NCI-H1694 (cell line): ENCODE measurements at places on chromosomes 13 and 19.

GRCh38 chr13:98232456-98232855, 55.4 kb upstream of the RNF113B start:
- DNase-seq = no peak

- DNase-seq = no peak
Measured at GRCh38 chr13:46717275-46717674, 79.7 kb downstream of the ESD start.

GRCh38 chr19:28899703-28900102, 313.2 kb downstream of the UQCRFS1 start:
- no peak for DNase-seq

GRCh38 chr13:113028336-113029060, 59.5 kb downstream of the MCF2L start:
- no peak for DNase-seq

- DNase-seq = no peak
Measured at GRCh38 chr13:101415358-101416174, 742 bp downstream of the NALCN start.

DNA sequence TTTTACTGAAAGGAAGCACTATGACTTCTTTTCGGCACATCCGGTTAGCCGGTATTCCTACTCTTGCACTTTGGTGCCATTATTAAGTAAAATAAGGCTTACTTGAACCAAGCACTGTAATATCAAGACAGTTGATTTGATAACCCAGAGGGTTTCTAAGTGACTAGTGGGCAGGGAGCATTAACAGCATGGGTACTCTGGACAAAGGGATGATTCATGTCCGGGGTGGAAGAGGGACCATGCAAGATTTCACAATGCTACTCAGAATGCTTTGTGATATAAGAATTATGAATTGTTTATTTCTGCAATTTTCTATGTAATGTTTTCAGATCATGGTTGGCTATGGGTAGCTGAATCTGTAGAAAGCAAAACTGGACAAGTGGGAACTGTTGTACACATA, 282.1 kb downstream of the TDRD3 start:
- DNase-seq = no peak

GRCh38 chr13:98279473-98280175, 102.6 kb upstream of the RNF113B start:
- DNase-seq = no peak

DNA sequence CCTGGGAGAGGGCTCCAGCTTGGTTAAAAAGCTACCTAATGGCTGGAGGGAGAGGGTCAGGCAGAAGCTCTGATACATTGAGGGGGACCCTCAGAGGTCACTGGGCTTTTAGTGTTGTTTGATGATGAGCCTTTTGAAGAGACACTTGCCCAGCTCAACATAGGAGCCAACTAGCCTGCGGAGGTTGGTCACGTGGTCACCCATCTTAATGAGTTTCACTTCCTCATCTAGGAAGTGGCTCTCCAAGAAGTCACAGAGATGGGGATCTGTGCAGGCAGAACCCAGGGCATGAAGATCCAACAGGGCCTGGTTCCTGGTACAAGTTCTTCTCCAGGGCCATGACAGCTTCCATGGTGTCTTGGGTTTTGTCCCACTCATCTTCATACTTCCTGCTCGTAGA, 33.4 kb downstream of the IPO5 start:
- DNase-seq = no peak

DNA sequence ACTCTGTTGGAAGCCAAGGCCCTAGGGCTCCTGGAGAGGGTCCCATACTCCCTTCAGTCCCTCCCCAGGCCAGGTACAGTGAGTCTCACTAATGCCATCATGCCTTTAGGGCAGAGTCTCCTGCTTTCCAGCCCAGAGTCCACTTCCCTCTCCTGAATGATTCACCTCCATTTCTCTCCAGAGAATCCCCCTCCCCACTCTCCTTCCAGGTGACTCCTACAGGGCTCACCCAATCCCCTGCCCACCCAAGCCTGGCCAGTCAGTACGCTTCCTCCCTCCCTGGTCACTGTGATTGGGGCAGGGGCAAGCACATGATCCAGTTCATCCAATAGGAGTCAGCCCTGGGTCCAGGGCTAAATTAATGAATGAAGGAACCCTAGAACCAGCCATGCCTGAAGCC, 35.0 kb upstream of the PNMA8B start:
- DNase-seq = no peak

DNA sequence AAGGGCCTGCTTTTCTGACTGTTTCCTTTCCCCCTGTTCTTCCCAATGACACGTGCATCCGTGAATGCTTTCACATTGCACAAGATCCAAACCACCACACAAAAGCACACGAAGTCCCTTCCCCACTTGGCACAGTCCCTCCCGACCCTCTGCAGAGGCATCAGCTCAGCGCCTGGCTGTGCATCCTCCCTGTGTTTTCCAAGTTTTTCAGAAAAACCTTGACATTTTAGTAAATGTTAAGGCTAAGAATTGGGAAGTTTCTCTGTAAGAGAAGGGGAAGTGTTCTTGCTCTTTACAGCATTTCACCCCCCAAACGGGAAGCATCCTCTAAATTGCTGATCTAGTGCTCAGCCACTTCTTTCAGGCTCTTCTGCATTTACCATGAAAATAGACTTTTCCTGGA, 94.5 kb upstream of the TM9SF2 start:
- no peak for DNase-seq

DNA sequence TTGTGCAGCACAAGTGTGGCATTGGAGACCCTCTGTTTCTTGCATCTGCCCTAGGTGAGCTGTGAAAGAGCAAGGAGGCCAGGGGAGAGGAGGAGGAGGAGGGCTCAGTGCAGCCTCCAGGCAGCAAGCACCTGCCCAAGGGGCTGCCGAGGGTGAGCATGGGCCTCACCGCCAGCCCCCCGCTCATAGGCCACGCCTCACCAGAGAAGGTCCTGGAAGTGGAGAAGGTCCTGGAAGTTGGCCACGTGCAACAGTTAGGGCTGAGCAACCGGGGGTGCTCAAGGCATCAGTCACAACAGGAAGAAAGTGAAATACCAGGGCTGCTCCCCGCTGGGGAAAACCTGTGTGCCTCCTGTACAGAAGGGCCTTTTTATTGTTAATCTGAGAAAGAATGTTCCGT, 168.9 kb downstream of the TEX29 start:
- DNase-seq = no peak

DNA sequence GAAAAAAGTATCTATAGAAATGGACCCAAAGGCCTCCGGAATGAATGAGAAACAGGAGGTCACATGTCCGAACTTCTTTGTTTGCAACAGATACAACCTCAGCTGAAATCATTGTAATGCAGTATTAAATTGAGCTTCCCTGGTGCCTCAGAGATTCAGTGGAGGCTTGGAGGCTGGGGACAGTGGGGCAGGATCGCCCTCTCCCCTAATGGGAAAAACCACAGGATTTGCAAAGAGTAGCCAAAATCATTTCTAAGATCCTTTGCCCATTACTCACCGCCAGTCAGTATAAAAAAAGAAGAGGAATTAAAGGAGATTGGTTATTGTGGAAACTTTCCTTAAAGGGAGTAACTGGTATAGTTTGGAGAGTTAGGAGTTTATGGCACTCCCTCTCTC, 30.4 kb upstream of the IRS2 start:
- no peak for DNase-seq

DNA sequence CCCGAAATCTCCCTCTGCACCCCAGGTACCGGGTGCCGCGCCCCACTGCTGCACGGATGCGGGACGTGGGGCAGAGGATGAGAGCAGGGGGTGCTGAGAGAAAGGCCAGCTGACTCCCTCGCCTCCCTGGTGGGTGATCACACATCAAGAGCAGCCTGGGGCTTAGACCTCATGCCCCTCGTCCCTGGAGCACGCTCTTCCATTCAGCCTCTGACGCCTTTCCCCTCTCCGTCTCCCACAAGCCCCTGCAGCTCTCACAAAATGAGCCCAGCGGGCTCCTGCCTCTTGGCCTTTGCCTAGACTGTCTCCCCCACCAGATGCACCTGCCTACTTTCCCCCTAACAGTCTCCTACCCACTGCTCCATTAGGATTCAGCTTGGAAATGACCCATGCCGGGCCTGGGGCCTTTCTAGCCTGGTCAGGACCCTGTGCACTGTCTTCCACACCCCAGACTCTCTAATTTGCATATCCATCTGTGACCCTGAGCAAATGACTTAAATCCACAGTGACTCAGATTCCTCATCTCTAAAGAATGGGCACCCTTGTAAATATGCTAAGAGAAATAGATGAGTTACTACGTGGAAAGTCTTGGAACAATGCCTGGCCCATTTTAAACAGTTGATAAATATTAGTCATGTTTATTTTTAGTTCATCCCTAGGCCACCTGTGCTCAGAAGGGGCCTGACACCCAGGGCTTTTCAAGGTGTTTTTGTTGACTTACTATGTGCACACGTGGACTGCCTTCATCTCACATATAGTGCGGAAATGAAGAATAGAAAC, 582 bp upstream of the PTPRH start:
- no peak for DNase-seq

DNA sequence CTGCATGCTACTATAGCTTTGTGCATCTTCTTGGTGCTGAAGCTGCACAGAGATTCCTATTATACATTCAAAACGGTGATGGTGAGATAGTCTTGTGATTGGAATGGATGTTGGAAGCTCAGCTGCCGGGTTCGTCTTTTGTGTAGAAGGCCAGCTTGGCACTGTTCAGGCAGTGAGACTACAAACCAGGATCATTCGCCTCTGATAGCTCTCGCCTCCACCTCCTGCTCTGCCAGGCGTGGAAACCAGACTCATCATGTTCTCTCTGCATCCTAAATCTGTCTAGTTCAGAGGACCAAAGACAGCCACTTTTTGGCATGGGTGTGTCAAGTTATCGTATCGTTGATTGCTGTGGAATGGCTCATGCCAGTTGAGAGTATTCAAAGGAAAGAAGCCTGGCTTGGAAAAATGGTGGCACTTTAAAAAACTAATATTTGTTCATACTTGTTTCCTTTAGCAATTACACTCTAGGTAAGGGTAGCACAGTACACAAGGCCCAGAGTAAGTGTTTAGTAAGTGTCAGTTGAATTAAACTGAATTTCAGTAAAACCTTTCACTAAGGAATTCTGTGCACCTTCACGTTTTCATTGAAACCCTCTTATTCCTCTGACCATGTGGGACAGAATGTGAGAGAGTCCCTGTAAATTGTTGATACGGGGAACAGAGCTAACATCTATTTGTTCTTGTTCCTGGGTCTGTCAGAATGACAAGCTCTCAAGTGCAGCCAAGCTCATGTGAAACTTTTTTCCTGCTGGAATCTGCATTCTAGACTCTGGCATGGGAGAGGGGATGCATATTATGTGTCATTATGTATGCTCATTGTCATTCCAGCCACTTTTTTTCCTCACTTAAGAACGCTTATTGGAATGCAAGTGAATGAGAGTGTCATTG, 69.8 kb downstream of the DPY19L3 start:
- no peak for DNase-seq

GRCh38 chr19:40219721-40220276, 1.6 kb upstream of the TTC9B start:
- no peak for DNase-seq

DNA sequence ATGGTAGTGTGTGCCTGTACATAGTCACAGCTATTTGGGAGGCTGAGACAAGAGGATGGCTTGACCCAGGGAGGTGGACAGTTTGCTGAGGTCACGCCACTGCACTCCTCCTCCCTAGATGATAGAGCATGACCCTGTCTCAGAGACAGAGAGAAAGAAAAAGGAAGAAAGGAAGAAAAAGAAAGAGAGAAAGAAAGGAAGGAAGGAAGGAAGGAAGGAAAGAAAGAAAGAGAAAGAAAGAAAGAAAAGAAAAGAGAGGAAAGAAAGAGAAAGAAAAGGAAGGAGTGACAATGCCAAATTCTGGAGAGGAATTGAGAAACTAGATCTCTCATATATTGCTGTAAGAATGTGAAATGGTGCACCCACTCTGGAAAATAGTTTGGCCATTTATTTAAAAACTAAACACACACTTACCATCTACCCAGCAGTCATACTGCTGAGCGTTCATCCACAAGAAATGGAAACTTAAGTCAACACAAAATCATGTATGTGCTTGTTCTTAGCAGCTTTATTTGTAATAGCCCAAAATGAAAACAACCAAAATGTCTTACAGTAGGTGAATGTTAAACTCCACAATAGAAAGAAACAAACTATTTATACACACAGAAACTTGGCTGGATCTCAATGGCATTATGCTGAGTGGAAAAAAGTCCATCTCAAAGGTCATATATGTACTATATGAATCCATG, 7.5 kb downstream of the TEX101 start:
- no peak for DNase-seq

- no peak for DNase-seq
Measured at GRCh38 chr13:45373162-45373547, 32.2 kb upstream of the TPT1 start.

- no peak for DNase-seq
Measured at GRCh38 chr13:21175656-21176214, 617 bp downstream of the SKA3 start.
